ENCODE measurements at places on chromosomes 2 and 18. TPM values are rescaled to one million over a fixed set of nuclear protein-coding genes. Genes with fewer than 3 reads are reported as not detected.

- peaks cover 2% of the 10 kb centered on the region for H3K4me1 ChIP-seq
- H3K36me3 ChIP-seq, result no peaks in the 10 kb centered on the region
- no peak overlapping the region for H3K27ac ChIP-seq
- no peaks in the 10 kb centered on the region for H3K27me3 ChIP-seq
- no peak overlapping the region for H3K4me3 ChIP-seq
- no peak for DNase-seq
These were observed 201.0 kb downstream of the MBD2 start for GRCh38 chr18:54023471-54023870.

The SCG2 gene
- 0.23 TPM for total RNA-seq

GRCh38 chr2:98297817-98298682, 48.2 kb upstream of the CNGA3 start:
- H3K4me1 ChIP-seq, result peaks cover 11% of the 10 kb centered on the region
- peaks cover 4% of the 10 kb centered on the region for H3K27me3 ChIP-seq
- no peak overlapping the region for H3K4me3 ChIP-seq
- DNase-seq, result no peak

DNA sequence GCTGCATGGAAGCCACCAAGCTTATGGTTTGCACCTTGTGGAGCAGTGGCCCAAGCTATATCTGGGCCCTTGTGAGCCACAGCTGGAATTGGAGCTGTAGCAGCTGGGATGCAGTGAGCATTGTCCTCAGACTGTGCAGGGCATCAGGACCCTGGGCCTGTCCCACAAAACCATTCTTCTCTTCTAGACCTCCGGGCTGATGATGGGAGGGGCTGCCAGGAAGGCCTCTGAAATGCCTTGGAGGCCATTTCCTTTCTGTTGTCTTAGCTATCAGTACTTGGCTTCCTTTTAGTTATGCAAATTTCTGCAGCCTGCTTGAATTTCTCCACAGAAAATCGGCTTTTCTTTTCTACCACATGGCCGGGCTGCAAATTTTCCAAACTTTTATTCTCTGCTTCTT, 46.4 kb upstream of the CSRNP3 start:
- no peak overlapping the region for H3K27ac ChIP-seq
- peaks cover 27% of the 10 kb centered on the region for H3K36me3 ChIP-seq
- no peak overlapping the region for H3K4me3 ChIP-seq
- H3K4me1 ChIP-seq, result no peaks in the 10 kb centered on the region
- DNase-seq, result no peak
- H3K27me3 ChIP-seq, result peaks cover 3% of the 10 kb centered on the region

Data from endothelial cell (in vitro differentiated cells).